ENCODE measurements at places on chromosomes 2 and 18. TPM values are rescaled to one million over a fixed set of nuclear protein-coding genes. Genes with fewer than 3 reads are reported as not detected.
A peak's percentile ranks its signal among the peaks of the same experiment; 100 is the strongest.

WNT6 gene
- total RNA-seq = 0.47 TPM

DNA sequence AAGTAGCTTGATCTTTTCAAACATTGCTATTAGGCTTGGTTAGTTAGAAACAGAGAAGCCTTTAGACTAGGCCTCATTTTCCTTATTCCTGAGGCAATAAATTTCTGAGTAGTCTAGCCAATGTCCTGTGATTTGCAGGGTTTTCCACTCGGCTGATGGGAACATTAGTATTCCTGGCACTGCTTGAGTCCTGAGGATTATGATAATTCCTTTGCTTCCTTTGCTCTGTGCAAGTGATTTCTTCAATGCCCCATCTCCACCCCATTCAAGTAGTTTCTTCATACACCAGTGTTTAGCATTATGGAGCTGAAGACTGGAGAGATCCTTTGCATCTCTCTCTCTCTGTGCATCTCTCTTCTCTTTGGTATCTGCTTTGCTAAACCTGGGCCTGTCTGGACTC lies 14.3 kb upstream of the SLC4A10 start:
- no peak for DNase-seq

DNA sequence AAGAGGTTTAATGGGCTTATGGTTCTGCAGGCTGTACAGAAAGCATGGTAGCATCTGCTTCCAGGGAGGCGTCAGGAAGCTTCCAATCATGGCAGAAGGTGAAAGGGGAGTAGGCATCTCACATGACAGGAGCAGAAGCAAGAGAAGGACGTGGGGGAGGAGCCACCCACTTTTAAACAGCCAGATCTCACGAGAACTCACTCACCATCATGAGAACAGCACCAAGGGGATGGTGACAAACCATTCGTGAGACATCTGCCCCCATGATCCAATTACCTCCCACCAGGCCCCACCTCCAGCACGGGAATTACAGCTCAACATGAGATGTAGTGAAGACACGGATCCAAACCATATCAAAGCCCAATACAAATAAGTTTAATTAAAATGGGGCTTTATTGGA lies 113.8 kb downstream of the ATL2 start:
- no peak for DNase-seq

DNA sequence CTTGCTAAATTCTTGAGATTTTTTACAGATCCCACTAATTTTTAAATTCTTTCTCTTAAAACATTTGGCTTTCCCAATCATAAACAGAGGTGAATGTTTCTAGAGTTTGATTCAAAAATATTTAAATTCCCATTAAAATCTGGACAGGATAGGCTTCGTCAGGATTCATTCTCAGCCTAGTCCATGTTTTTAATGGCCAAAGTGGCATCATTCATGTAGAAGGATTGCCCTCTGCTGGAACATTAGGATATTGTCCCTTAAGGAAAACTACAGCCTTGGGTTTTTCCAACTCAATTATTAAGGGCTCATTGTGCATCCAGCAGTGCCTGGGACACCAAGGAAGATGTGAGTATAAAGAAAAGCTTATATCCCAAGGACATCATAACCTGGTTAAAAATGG lies 71.7 kb downstream of the TPGS2 start:
- no peak for DNase-seq

DNA sequence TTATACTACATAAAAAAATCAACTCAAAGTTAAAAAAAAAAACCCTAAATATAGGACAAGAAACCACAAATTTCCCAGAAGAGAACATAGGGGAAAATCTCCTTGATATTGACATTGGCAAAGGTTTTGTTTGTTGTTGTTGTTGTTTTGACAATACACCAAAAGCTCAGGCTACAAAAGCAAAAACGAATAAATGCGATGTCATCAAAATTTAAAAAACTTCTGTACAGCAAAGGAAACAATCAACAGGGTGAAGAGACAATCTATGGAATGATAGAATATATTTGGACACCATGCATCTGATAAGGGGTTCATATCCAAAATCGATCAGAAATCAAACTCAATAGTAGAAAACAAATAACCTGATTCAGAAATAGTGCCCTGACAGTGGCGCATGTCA lies 65.0 kb upstream of the L3MBTL4 start:
- DNase-seq = no peak

TBC1D8 gene
- 89.1 TPM for total RNA-seq

SOCS6 gene
- 22.5 TPM for total RNA-seq

- no peak for DNase-seq
Observed at GRCh38 chr18:38751898-38752297, 1186.3 kb upstream of the CELF4 start.

CXCR2 gene
- total RNA-seq = 0.65 TPM

TUBA3E gene
- total RNA-seq = not detected

BOLL gene
- total RNA-seq = 3.9 TPM

GRCh38 chr2:12320027-12320734 lies 396.6 kb upstream of the TRIB2 start:
- no peak for DNase-seq

ACVR1 gene
- total RNA-seq = 24.5 TPM

DSG1 gene
- total RNA-seq = not detected

GRCh38 chr2:222214885-222215284 lies 83.9 kb downstream of the PAX3 start:
- no peak for DNase-seq

GALR1 gene
- total RNA-seq = not detected

KCNJ3 gene
- total RNA-seq = 0.06 TPM

DNA sequence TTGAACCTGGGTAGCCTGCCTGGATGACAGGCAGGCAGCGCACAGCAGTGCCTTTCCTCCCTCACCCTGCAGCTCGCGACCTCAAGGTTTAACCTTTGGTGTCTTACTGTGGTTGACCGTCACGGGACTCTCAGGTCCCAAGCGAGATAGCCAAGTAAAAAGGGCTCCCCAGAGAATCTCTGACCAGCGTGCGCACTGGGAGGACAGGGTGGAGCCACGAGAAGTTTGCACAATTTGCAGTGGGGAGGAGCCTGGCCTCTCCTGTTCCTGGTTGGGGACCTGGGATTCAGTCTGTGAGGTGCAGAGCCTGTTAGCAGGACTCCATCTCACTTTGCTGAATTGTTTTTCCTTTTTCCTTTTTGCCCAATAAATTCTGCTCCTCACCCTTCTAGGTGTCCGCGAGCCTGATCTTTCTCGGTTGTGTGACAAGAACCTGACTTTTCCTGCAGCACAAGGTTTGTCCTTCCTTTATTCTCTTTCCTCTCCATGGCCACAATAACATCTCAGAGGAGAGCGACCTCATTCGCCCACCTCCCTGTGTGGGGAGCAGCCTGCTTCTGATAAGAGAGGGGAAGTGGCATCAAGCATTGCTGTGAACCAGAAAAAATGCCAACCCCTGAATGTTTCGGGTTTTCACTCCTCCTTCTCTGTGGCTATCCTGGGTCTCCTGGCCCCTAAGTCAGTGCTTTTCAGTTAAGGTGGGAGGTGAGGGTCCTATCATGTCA lies 36.2 kb downstream of the POU3F3 start:
- DNase-seq = no peak

- no peak for DNase-seq
Observed at GRCh38 chr18:8661754-8662559, 43.4 kb upstream of the MTCL1 start.

- no peak for DNase-seq
Observed at GRCh38 chr2:67130531-67131256, 266.4 kb upstream of the ETAA1 start.

DNA sequence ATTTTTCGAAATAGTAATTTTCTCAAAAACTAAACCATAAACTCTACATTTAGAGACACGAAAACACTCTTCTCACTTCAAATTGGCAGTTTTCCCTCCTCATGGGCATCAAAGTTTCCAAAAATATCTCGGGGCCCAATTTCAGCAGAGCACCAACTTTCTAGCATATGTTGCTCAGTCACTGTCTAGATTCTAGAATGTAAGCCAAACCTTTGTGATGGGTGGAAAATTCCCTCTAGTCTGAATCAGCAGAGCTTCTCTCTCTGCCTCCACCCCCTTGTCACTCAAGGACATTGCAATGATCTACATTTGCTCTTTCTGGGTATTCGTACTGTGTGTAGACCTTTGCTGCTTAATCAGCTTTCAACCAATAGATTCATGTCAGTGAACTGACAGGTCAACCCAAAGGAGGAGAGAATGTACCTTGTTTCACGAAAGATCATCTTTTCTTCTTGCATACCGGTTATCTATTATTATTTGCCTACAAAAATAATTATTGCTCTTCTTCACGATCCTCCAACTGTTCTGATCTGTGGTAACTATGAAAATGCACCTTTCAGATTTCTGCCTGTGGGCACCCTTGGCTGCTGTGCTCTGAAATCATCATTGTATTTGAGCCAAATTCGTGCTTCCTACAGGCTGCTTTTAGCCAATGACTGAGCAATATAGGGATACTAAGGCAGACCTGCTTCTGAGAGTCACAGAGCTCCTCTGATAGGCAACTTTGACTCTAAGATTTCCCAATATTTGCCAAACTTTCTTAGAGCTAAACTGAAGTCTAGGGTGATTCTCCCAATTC lies 38.7 kb upstream of the GLS start:
- no peak for DNase-seq

NGEF gene
- 0.22 TPM for total RNA-seq

- no peak for DNase-seq
Observed at GRCh38 chr2:73436019-73436418, 50.4 kb downstream of the ALMS1 start.

GNAL gene
- total RNA-seq = 5.5 TPM

PGAP1 gene
- 3.1 TPM for total RNA-seq

CDH2 gene
- total RNA-seq = 0.59 TPM

- DNase-seq = no peak
Observed at GRCh38 chr2:97951155-97951680, 44.5 kb downstream of the TMEM131 start.

DNA sequence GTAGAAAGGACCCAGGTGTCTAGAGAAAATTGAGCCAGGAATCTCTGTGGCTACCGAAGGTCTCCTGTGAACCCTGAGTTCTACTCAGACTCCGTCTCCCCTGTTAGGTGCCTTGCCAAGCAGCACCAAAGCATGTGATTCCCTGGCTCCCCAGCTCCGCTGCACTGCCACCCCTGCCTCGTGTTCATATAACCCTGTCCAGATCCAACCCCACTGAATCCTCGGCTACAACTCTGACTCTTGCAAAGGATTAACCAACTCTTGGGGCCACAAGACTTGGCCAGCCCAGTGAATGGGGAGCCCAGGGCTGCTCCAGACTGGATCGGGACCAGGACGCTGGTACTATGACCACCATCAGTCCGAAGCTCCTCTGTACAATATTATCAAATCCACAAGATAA lies 37.3 kb upstream of the ACAA2 start:
- no peak for DNase-seq

SDC1 gene
- total RNA-seq = 0.38 TPM

TLX2 gene
- not detected for total RNA-seq

DNA sequence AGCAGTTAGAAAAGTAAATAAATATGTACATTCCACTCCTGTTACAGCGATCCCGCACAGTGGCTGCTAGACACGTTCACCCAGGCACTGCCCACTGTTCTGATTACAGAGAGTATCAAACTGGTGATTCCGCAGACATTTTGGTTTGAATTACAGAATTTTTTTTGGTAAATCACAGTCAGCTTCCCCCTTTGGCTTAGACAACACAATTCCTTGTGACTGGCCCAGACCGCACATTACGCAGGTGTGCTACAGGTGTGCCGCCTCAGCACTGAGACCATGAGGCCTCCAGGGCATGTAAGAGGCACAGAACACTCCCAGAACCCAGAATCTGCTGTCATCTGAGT lies 112.3 kb downstream of the PXDN start:
- no peak for DNase-seq

DNA sequence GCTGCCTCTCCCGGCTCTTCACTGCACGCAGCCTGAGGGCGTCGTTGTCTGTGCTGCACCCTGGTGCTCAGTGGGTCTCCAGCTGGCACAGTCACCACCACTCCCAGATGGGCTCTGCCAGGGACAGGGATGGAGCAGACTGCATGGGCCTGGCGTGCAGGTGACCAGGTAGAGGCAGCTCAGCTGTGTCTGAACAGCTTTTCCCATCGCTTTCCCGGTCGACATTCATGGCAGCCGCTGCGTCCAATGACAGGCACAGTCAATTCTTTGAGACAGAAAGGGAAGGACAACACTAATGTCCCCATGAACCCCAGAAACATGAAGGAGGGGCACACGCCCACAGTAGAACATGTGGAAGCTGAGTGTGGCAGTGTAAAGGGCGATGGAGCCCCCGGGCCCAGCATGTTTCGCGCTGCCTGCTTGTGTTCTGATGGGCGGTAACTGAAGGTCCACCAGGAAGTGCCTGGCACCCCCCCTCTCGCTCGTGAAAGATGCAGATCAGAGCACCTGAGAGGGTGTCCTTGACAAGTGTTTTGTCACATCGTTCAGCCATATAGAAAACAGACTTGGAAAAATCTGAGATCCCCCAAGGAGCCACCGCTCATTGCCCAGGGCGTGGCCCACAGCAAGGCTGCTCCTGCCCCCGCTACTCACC lies 122.4 kb downstream of the NFATC1 start:
- DNase-seq = no peak

GRCh38 chr2:53490659-53491058 lies 276.9 kb upstream of the CHAC2 start:
- DNase-seq = peak; percentile 46

OSBPL1A gene
- 87.8 TPM for total RNA-seq

GRCh38 chr2:30561349-30561748 lies 114.3 kb downstream of the LCLAT1 start:
- no peak for DNase-seq

DNA sequence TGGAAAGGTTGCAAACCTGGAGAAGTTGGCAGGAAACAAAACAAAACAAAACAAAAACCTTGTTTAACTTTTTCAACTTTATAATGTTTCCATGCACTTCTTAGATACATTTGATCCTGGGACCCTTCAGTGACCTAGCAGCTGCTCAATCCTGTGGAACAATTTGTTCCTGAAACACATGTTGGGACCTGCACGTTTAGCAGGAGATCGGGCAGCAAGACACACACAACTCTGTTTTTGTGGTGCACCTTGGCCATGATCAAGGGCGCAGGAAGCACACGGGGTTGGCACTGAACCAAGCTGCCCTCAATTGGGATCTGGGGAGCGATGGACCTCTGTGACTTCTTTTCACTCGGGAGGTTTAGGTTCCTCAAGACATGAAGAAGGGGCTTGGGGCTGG lies 268.7 kb downstream of the LOXHD1 start:
- DNase-seq = no peak

DNA sequence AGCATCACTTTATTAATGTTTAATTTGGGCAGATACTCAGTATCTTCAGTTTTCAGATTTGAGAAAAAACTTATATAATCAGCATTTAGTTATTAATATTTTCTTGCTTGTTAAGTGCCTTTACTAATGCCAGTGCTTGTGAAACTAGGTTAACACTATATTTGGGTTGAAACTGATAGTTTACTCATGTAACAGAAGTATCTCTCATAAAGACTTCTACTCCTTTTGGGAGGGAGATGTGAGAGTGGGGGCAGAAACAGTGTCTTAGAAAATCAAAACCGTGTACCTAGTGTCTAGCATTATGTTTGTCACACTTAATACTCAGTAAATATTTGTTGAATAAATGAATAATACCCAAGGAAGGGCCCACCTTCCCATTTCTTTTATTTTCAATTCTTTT lies 129.5 kb downstream of the MSTN start:
- DNase-seq = no peak

All from psoas muscle (tissue), 8 donors.